Stimulated activated CD4-positive, alpha-beta T cell treated with anti-CD3 and anti-CD28 coated beads, Interleukin-4, amount 100 ng/mL, for 4 hours (primary cell): ENCODE measurements at places on chromosomes 2 and 18.

- no peak for DNase-seq
Observed at GRCh38 chr2:205686056-205686782, 3.9 kb downstream of the NRP2 start.

- no peak for DNase-seq
Observed at GRCh38 chr2:210366675-210367080, 51.7 kb upstream of the MYL1 start.

DNA sequence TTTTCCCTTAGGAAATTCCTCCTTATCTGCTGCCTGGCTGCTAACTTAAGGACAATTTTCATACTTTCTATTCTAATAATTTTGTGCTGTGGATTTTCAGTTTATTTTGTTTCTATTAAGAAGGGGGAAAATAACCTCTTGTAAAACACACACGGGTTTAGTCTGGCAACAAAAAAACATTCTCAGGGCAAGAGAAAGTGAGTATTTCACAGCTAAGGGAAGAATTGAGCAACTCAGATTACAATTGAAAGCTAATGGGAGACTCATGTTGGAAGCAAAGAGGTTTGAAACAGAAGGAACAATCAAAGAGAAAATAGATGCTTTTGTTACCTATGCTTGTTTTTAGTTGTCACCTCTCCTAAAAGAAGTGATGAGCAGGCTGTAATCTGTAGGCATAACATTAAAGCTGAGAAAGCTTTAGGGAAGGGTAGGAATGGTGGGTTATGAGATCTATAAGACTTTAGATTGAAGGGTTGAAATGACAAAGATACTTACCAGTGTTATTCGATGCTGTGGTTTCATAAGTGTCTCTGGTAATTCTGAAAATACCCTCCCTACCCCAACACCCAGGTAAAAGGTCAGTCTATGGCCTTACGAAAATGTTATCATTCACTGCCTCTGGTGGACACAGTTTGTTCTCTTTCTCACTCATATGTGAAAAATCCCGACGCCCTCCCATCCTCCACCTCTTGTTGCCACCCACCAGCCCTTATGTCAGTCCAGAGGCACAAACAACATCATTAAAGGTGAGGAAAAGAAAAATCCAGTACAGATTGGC is 510.9 kb downstream of the TXNL1 start:
- no peak for DNase-seq

DNA sequence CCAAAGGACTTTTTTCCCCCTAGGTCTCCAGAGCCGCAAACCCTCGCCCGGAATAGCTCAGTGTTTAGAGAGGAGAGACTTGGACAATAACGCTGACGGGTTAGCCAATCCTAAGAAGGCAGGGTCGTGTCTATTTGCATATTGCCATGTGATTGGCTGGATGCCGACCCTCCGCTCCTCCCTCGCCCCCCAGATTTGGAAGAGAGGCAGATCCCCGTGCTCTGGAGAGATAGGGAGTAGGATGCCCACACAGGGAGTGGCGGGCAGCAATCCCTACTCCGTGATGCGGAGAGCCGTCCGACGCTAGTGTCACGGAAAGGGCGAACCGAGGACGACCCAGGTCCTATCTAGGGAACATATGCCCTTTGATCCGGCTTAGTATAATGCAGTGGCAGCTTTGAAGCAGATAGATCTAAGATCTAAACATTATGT is 1.4 kb downstream of the WNT6 start:
- DNase-seq = no peak

DNA sequence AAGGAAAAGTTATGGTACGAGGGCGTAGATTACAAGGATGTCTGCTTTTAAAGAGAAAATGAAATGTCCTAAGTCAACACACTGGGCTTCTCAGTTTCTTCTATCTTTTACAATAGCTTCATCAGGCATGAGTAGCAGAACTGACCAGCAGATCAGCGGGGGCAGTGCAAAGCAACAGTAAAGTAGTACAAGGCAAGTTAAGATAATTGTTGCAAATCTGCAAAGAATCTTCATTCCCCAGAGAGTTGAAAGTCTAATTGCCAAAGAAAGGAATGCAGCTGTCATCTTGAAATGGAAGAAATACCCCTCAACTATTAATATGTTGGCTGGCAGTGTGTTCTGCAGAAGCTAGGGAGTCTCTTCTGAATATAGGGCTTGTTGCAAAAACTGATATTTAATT is 60.2 kb upstream of the SLC39A10 start:
- no peak for DNase-seq

GRCh38 chr2:219369447-219369861 is 18.3 kb downstream of the DNPEP start:
- DNase-seq = no peak

GRCh38 chr2:86253424-86253823 is 54.2 kb downstream of the MRPL35 start:
- no peak for DNase-seq

- no peak for DNase-seq
Observed at GRCh38 chr2:214180071-214180470, 230.8 kb upstream of the VWC2L start.

DNA sequence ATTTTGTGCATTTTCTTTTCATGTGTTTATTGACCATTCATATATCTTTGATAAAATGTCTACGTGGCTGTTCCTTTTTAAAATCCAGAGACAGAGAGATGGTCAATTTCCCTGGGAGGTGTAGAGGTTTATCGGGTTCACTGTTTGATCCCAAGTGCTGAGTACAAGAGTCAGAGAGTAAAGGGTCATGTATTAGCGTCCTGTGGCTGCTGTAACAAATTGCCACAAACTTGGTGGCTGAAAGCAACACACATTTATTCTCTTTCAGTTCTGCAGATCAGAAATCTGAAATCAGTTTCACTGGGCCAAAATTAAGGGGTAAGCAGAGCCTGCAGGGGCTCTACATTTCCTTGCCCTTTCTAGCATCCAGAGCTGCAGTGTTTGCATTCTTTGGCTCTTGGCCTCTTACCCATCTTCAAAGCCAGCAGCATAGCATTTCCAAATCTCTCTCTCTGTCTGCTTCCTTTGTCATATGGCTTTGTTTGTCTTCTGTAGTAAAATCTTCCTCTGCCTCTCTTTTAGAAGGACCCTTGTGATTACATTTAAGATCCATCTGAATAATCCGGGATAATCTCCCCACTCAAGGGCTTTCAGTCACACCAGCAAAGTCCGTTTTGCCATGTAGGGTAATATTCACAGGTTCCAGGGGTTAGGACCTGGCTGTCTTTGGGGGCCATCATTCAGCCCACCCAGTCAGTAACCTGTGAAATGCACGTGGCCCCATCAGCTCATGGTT is 49.9 kb downstream of the TMEM17 start:
- DNase-seq = no peak

DNA sequence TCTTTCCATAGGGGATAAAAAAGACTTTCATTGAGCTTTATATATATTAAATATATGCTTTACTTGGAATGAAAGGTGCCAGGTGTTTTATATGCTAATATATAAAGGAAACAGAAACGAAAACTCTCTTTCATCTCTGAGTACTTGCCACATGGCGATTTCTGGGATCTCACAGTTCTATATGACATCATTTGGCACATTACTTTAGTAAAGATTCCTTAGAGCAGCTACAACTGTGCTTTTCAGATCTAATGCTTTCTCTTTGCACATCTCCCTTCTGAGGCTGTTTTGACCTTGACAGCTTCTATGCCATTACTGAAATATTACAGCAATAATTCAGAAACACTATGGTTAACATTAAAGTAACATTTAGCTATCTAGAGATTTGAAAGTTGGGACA is 1082.9 kb upstream of the CDH2 start:
- no peak for DNase-seq

GRCh38 chr2:73821227-73821626 is 7.5 kb upstream of the STAMBP start:
- no peak for DNase-seq

DNA sequence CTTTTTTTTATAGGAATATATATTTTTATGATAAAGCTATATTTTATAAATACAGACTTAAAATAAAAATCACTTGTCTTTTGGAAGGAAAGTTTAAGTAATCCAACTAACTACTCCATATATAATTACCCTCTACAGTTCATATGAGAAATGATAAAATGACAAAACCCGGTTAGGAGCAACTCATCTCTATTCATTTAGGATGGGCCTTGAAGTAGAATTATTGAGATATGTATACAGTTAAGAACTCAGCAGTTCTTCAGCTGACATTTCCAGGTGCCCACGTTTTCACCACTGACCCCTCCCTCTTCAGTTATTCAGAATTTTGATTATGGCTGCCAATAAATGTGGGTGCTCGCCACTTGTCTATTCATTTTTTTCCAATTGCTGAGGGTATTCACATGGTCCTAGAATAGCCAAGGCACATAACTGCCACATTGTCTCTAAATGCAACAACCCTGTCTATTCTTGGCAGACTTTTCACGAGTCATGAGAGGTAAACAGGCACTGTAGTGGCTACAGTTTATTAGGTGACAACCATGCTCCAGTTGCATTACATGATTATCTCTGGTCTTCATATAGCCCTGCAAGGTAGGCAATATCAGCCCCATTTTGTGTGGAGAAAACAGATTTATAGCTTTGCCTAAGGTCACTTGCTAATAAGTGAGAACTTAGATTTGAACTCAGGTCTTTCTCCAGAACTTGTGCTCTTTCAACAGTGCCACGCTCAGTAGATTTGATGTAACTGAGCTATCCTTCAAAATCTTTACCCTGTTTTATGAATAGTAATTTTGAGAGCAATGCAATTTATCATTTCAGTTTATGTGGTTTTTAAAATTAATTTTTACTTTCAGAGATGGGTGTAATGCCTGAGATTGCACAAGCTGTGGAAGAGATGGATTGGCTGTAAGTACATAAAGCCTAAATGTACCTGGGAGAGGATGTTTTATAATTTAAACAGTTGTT is 2.9 kb downstream of the DDX1 start:
- DNase-seq = no peak

DNA sequence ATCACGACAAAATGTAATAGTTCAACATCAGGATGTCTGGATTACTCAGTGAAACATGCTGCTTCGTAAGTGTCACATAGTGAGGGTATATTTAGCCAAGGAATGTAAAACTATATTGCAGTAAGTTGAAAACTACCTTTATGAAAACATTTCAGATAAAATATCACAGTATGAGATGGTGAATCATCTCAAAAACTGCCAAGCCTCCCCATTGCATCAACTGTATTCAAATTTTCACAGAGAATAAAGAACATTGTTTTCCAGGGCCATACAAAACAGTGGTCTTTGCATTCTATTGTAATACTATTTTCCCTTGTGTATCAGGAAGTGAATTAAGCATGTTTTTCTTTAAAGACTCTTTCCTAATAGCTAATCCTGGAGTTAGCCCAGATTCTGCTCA is 47.6 kb upstream of the MSTN start:
- DNase-seq = no peak

- no peak for DNase-seq
Observed at GRCh38 chr2:31322371-31322770, 88.4 kb downstream of the EHD3 start.

- no peak for DNase-seq
Observed at GRCh38 chr2:228344531-228344930, 163.0 kb upstream of the SPHKAP start.

- no peak for DNase-seq
Observed at GRCh38 chr2:55425431-55425831, 5.8 kb upstream of the CCDC88A start.

DNA sequence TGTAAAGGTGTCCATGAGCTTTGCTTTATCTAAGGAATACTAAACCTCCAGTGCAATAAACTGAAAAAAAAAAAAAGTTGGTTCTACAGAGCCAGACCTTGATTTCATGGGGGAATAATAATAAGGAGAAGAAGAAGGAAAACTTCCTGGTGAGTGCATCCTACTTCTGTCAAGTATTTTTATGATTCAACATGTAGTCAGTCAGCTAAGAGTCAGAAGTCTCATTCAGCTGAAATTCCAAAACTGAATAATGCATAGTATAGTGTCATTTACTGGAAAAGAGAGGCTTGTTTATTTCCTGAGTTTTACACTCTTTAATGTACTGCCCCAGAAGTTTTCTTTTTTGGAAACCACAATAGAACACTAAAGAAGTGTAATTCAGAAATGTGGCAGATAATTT is 77.8 kb upstream of the TACR1 start:
- no peak for DNase-seq

- DNase-seq = no peak
Observed at GRCh38 chr18:55300936-55301531, 287.0 kb downstream of the TCF4 start.

GRCh38 chr2:37653805-37654378 is 17.6 kb downstream of the CDC42EP3 start:
- no peak for DNase-seq

- DNase-seq = no peak
Observed at GRCh38 chr2:55428258-55428657, 8.6 kb upstream of the CCDC88A start.

GRCh38 chr2:229835596-229836283 is 86.1 kb downstream of the TRIP12 start:
- no peak for DNase-seq

GRCh38 chr2:165122521-165122920 is 81.3 kb downstream of the SCN3A start:
- DNase-seq = no peak

GRCh38 chr2:122062506-122062905 is 307.1 kb downstream of the TSN start:
- no peak for DNase-seq

- DNase-seq = no peak
Observed at GRCh38 chr18:5395860-5396448, 100.4 kb upstream of the ZBTB14 start.

GRCh38 chr2:62803961-62804360 is 98.4 kb downstream of the EHBP1 start:
- DNase-seq = no peak

GRCh38 chr2:190333928-190334327 is 9.5 kb upstream of the INPP1 start:
- DNase-seq = no peak

DNA sequence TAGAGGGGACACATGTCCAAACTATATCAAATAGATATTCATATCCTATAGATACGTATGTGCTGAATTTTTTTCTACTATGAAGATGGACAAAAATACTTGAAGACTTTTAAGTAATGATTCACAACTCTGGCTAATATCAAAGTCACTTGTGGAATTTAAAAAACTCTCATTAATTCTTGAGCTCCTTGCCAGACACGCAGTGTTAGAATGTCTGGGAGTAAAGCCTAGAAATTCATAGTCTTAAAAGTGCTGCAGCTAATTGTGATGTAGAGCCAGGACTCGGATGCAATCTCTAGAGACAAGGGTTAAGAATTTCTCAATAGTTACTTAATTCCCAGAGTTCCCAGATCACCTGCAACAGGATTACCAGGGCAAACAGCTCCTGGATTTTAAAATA is 107.4 kb downstream of the ARL6IP6 start:
- no peak for DNase-seq
